Chondrocyte (in vitro differentiated cells): ENCODE measurements at places on chromosomes 1 and 21.

GRCh38 chr1:217315346-217315745 is 315.5 kb downstream of the GPATCH2 start:
- no peak for DNase-seq

GRCh38 chr1:35945327-35945726 is 14.4 kb downstream of the AGO3 start:
- no peak for DNase-seq

GRCh38 chr1:79845936-79846335 is 839.4 kb upstream of the ADGRL4 start:
- no peak for DNase-seq

GRCh38 chr1:232978091-232978634 is 27.8 kb downstream of the NTPCR start:
- no peak for DNase-seq

DNA sequence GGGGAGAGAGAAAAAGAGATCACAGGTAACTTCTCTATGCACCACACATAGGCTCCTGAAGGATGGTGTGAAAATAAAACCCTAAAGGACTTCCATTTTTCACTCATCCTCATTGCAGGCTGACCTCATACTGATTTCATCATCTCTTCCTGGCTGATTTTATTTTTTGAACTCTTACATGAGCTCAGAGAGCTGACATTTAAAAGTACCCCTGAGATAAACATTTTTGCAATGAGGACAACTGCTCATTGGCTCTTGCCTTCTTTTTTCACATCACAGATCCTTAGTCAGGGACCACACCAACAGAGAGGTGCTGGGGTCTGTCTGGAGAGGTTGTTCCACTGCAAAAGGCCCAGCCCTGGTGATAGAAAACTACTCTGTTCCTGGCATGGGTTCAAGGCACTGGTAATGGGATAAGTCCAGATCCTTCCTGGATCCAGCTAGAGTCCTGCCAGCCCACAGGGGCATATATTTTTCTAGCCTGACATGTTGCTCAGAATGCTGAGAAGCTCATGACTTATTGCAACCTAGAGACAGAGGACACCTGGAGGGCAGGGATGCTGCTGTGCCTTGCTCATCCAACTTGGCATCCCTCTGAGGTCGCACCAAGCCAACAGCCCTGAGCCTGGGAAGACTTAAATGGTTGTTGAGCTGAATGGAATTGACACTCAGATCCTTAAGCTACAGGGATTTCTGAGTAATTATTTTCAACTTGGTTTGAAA is 360.0 kb downstream of the HHAT start:
- DNase-seq, result no peak

DNA sequence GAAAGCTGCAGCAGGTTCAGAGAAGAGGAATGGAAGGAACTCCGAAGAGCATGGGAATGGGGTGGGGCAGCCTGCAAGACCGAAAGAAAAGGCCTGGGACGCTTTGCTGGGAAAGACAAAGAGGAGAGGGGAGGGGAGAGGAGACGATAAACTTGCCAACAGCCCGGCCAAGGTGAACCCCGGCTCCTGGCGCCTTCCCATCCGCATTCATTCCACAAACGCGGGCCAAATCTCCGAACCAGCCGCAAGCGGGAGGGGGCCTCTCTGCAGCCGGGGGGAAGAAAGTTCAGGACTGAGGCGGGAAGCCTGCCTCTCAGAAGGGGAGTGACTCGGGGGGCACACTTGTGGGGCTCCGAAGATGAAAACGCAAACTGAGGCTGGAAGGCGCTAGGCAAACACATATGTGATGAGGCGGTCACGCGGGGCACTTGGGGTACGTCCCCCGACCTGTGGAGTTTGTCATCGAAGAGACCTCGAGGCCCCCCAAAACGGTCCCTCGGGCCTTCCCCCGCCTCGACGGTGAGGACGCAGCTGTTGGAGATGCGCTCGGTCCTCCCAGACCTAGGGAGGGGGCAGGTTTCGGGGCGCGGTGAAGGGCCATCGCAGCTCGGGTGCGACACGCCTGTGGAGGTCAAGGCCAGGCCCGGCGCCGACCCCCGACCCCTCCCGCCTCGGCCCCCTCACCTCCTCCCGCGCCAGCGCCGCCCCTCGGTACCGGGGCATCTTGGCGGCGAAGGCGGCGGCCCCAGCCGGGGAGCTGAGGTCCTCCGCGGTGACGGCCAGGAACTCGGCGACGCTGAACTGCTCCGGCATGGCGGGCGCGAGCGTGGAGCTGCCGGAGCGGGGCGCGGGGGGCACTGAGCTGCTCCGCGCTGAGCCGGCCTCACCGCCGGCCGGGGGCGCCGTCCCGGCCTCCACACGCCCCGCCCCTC is at the start of gene ASAP3:
Gene ASAP3 (minus strand): TSS at position 859 of the 932 bp plus-strand sequence. CDS start 46 bp downstream, at position 813.
- no peak for DNase-seq

- no peak for DNase-seq
These were observed 3.3 kb downstream of the CLCNKB start for GRCh38 chr1:16046842-16047241.

DNA sequence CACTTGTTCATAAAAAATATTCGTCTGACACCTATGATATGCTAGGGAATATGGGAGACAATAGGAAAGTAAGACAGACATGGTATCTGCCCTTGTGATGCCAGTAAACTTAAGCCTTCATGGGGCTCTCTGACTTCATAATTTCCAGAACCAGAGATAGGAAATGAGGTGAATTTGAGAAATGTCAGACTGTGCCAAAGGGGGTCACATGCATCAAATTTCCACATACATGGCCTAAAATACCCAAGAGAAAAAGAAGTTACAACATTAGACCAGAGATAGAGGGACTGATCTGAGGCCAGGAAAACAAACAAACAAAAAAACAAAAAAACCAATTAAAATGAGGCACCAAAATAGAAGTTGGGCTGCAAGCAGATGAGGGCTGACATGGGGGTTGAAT is 75.7 kb downstream of the DISC1 start:
- no peak for DNase-seq
